GM12878 (cell line): ENCODE measurements at places on chromosomes 4 and X. TPM values are rescaled to one million over a fixed set of nuclear protein-coding genes. Genes with fewer than 3 reads are reported as not detected.

- no peak for DNase-seq
Measured at GRCh38 chr4:134343081-134343480, 141.5 kb upstream of the PABPC4L start.

The ZAR1 gene
- not detected in 2 replicates for total RNA-seq

DNA sequence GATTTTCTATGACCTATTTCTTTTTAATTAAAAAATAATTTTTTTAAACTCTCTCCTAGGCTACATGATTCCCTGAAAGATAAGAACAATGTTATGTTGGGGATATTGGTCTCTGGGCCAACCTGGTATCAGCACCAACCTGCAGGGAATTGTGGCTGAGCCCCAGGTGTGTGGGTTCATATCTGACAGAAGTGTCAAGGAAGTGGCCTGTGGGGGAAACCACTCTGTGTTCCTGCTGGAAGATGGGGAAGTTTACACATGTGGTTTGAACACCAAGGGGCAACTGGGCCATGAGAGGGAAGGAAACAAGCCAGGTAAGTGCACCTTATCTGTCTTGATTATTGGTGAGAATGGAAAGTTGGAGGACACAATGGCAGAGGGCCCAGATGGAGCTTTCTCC is 13.5 kb downstream of the HERC3 start:
- DNase-seq: no peak

The SLC6A14 gene
- total RNA-seq: 0.05 and 0.24 TPM in 2 replicates

DNA sequence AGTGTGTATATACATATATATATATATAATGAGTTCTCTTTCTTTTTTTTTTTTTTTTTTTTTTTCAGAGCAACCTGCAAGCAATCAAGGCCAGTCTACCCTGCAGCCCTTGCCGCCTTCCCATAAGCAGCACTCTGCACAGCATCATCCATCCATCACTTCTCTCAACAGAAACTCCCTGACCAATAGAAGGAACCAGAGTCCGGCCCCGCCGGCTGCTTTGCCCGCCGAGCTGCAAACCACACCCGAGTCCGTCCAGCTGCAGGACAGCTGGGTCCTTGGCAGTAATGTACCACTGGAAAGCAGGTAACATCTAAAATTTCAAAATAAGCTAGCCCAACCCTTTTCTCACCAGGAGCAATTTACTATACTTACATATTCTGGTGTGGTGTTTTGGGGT is 316.3 kb downstream of the DCTD start:
- DNase-seq: no peak
